ENCODE measurements at places on chromosomes 5 and 9.

GRCh38 chr9:89805571-89806292 is 200.9 kb downstream of the GADD45G start:
- DNase-seq, result no peak

DNA sequence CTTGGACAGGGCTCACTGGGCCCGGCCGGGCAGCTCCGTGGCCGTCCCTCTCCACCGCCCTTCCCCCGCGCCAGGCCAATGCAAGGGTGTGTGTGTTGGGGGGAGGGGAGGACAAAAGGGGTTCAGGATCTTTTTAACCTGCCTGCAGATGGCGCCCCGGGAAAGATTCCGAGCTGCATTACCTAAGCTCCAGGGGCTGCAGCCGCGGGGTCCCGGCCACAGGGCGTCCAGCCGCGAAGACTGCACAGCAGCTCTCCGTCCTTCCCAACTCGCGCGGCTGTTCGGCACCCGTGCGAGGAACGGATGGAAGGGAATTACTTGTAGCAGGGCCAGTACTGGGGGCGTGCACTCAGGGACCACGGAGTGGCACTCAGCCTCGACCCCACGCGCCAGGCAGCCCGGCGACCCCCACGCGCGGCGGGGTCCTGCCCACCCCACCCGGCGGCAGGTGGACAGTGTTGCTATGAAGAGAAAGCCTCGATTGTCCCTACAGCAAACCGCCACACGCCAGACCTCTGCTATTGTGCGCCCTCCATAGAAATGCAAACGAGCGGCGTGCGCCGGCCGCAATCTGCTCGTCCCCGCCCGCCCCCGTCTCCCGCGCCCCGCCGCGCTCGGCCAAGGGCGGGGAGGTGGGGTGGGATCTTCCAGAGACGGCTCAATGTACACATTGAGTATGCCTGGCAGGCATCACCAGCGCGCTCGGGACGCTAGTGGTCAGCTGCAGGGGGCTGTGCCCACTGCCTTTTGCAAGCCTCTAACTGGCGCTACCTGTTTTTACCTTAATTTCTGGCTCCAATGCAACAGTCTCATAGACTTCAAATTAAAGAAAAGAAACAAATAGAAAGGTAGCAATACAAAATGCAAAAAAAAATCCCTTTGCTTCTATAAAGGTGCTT is 796 bp upstream of the GADD45G start:
- no peak for DNase-seq

DNA sequence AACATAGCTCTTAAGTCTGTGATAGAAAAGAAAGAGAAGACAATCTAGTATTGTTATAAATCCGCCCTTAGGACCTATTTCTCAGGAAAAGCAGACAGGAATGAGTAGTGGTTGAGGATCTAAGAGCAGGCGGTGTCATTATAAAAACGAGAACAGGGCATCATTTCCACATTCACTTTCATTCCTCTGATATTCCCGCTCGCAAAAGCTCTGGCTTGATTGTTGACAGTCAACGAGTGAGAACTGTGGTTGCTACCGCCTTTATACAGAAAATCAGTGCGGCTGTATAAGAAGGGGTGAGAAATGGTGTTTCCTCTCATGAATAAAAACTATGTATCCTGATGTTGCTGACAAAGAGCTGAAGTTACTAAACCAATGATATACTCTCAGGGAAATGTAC is 1409.6 kb upstream of the WWC1 start:
- DNase-seq, result no peak

DNA sequence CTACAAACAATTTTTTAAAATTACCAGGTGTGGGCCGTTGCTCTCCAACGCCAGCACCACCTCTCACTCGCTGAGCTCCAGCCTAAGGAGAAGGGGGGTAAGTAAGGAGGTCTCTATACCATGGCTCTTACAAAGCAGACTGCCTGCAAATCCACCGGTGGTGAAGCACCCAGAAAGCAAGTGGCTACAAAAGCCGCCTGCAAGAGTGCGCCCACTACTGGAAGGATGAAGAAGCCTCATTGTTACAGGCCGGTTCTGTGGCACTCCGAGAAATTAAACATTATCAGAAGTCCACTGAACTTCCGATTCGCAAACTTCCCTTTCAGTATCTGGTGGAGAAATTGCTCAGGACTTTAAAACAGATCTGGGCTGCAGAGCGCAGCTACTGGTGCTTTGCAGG is 46.0 kb downstream of the CDO1 start:
- no peak for DNase-seq

- DNase-seq, result no peak
Measured at GRCh38 chr5:38985909-38986452, 88.2 kb downstream of the RICTOR start.

- DNase-seq, result no peak
Measured at GRCh38 chr9:79254900-79255650, 316.7 kb upstream of the TLE4 start.

- no peak for DNase-seq
Measured at GRCh38 chr5:89930591-89931392, 478.8 kb downstream of the CETN3 start.

DNA sequence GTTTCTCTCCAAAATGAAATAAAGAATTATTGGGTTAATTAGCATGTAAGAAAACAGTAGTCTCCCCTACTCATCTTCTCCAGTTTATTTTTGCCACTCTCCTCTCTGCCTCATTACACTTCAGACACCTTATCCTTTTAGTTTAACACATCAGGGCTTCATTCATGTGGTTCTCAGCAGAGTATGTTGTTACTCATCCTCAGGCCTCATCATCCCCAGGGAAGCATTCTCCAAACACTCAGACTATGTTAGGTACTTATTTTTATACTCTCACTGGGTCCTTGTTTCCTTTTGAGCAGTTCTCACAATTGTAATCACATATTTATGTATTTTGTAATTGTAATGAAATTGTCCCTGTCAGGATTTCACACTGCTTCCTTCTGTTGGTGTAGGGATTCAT is 470.5 kb downstream of the PDE4D start:
- no peak for DNase-seq

GRCh38 chr5:33601881-33602280 is 161.1 kb downstream of the TARS1 start:
- DNase-seq, result no peak

- no peak for DNase-seq
Measured at GRCh38 chr9:89911721-89912604, 307.2 kb downstream of the GADD45G start.

- DNase-seq, result no peak
Measured at GRCh38 chr9:130490981-130491380, 46.2 kb downstream of the ASS1 start.
